ENCODE measurements at places on chromosomes 11 and 22.

DNA sequence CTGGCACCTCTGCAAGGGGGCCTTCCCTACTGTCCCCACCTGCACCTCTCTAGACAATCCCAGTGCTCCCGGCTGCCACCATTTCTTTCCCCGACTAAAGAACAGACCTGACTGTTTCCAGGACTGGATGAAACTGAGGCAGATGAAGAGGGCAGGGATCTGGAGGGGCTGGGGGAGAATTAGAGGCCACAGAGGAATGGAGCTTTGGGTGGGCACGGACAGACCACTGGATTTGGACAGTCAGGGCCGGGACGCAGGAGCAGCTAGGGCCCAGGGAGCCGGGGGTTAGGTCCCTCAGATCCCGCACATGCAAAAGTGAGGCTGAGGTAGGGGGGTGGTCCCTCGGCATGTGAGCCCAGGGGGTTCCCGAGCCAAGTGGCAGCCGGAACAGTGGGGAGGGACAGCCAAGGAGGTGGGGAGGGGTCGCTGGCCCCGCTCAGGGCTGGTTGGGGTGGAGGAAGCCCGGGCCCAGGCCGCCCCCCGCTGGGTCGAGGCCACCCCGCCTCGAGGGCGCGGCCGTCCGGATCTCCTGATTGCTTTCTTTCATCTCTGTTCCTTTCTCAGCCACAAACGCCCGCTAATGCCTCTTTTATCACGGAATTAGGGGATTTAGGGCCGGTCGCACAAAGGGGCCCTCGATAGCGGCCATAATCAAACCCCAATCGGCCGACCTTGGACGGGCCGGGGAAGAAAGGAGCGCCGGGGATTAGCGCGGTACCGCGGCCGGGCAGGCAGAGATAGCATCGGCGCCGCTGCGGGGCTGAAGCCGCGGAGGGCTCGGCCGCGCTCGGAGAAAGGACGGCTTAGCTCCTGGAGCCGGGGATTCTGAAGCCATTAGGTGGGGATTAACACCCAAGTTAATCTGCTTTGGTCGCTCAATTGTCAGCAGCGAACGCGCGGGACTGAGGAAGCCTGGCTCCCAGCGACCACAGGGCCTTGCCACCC lies 9.3 kb downstream of the SLC25A1 start:
- no peak for DNase-seq

- DNase-seq = no peak
These were observed 6.9 kb downstream of the OR10V1 start for GRCh38 chr11:59706518-59707285.

- DNase-seq = no peak
These were observed 48.1 kb upstream of the SHISAL1 start for GRCh38 chr22:44360668-44361381.

DNA sequence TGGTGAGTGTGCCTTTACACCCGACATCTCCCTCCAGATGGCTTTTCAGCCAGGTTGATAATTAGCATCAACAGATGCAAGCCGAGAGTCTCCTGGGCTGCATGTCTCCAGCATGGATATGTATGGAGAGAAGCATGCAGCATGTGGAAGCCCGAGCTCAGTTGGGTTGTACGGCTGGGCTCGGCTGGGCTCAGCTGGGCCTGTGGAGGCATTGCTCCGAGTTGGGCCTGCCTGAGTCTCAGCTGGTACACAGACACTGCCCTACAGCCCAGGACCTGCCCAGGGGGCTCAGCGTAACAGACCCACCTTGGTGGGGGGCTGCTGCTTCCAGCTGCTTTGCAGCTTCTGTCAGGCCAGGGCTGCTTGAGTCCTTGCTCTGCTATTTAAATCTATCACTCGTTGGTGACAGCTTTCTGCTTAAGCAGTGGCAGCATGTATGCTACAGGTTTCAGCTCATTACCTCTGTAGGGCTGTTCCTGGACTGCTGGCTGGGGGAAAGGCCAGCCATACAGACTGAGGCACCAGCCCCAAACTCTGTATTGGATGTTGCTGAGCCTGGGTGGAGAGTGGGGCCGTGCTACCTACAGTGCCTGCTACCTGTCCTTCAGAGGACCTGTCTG lies 115.5 kb downstream of the TEAD1 start:
- DNase-seq = no peak

DNA sequence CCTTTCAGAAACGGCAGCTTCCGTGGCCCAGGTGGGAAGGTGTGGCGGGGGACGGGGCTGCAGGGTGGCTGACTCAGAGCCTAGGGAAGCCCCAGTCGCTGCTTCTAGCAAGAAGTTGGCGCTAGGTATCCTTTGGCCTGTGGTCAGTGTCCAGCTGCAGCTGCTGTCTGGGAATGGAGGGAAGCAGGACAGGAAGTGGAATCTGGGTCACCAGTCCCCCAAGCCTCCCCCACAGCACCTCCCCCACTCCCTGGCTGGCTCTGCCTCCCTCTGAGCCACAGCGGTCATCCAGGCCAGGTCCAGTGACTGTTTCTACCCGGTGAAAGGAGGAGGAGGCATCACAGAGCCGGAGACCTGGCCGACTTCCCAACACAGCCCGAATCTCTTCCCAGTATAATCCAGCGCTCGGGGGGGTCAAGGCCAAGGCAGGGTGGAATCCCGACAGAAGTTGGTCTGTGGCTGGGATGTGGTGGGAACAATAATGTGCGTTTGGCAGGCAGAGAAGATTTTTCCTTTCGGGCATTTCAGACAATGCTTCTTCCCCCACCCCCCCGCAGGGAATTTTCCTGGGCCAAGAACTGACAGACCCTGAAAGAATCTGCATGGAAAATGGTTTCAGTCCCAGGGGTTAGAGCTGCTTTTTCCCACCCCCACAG lies 45.1 kb downstream of the C11orf96 start:
- DNase-seq = no peak

- peak; percentile 88 for DNase-seq
These were observed at the start of gene GATD1 for GRCh38 chr11:777288-778255. Gene GATD1, minus strand, starts transcription at chr11:777487. Its CDS starts 25 bp downstream, at chr11:777462.

Data from stimulated activated CD4-positive, alpha-beta T cell treated with anti-CD3 and anti-CD28 coated beads, TNF-alpha, amount 100 ng/mL, for 1 hour (primary cell).